ENCODE measurements at places on chromosomes 12 and 14. TPM values are rescaled to one million over a fixed set of nuclear protein-coding genes. Genes with fewer than 3 reads are reported as not detected.

DNA sequence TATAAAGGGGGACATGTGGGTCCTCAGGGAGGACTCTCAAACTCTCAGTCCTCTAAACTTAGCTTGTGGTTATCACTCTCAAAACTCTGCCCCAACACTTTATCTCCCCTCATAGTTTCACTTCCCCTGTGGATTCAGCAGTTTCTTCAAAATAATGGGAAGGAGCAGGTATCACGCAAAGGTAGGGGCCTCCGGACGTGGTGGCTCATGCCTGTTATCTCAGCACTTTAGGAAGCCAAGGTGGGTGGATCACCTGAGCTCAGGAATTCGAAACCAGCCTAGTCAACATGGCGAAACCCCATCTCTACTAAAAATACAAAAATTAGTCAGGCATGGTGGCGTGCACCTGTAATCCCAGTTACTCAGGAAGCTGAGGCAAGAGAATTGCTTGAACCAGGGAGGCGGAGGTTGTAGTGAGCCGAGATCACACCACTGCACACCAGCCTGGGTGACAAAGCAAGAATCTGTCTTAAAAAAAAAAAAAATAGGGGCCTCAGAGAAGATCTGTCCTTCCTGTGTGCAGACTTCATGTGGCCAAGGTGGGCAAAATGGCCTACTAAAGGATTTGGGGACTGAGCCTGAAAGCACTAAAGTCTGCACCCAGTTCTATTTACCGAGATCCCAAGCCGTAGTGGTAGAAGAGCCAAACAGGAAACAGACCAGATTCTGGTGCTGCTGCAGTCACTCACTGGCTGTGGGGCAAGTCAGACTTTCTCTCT, 6.4 kb downstream of the ITGB7 start:
- DNase-seq, result no peak

DNA sequence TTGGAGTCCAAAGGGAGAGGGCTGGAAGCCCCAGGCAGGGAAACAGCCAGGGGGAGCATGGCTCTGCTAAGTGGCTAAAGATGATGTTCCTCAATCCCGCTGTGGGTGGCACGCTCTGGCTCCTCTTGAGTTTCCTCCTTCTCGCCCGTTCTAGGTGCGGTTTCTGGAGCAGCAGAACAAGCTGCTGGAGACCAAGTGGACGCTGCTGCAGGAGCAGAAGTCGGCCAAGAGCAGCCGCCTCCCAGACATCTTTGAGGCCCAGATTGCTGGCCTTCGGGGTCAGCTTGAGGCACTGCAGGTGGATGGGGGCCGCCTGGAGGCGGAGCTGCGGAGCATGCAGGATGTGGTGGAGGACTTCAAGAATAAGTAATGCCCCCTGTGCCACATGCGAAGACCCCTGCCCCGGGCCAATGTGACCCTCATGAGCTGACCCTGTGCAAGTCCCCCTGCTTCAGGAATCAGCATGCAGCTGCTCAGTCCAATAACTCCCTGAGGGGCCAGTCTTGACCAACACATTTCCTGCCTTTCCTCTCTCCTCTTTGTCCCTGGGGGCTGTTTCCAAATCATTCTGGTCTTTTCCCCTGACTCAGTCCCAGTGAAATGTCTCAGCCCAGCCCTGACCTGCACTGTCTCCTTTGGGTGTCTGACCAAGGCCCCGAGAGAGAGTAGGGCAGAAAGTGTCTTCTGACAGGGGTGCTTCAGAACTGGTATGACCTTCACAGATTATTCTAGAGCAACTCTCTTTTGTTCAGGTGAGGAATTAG, 2.1 kb downstream of the KRT7 start:
- peak; percentile 68 for DNase-seq

- DNase-seq, result no peak
Measured at GRCh38 chr14:98952593-98953350, 319.2 kb downstream of the BCL11B start.

- DNase-seq, result no peak
Measured at GRCh38 chr14:61932974-61933373, 170.8 kb downstream of the SNAPC1 start.

DNA sequence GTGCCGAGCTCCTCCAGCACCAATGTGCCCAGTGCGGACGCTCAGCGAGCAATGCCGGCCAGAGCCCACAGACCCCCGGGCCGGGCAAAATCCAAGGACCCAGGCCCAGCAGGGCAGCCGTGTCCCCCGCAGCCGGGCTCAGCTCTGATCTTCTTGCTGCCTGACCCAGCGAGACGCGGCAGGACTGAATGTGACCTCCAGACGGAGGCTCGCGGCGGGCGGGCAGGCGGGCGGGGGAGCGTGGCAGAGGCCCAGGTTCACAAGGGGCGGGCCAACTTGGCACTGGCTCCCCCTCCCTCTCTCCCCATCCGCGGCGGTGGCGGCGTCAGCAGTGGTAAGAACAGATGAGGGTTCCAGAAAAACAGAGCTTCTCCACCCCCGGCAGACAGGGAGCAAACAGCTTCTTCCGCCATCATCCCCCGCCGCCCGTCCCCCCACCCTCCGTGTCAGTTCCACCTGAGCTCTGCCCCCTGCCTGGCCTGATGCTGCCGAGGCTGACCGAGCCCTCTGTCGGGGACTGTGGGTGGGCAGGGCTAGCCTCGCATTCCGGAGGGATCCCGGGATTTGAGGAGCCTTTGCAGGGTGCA, 94.3 kb downstream of the RFLNA start:
- DNase-seq, result peak; percentile 93

The PPP1R3E gene
- polyA plus RNA-seq, result 22.1 TPM

The MYF6 gene
- polyA plus RNA-seq, result not detected

DNA sequence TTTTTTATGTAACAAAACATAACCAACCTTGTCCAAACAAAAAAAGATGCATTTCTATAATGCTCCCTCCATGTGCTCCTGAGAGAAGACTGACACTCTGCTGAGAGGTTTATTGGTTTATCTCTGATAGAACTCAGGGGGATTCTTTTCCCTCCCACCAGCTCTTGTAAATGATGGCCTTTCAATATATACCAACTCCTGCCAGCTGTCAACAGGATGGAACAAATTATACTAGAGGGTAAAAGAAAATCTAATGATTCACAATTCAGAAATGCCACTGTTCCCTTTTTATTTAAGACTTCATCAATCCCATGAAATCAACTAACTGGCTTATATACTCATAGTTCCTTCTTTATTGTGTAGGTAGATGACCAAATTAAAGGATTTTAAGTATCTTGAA, 25.4 kb downstream of the PSMC1 start:
- DNase-seq, result no peak

All from spleen (tissue), 13 donors.